Astrocyte of the hippocampus (primary cell): ENCODE measurements at places on chromosomes 7 and 10.

- DNase-seq = no peak
These were observed 66.6 kb downstream of the HTR5A start for GRCh38 chr7:155136619-155137243.

DNA sequence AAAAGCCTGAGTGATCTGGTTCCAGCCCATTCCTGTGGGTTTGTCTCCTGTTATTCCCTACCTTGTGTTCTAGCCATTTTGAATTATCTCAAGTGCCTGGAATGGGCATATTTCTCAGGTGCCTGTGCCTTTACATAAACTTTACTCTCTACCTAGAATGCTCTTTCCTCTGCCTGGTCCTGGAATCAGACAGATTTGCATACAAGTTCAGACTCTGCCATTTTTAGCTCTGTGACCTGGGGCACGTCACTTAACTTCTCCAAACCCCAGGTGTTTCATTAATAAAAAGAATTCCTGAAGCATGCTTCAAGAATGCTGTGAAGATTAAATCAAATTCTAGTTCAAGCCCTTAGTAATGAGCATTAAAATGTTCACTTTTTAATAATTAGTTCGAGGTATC lies 7.8 kb downstream of the DCLRE1A start:
- no peak for DNase-seq

- DNase-seq = no peak
These were observed 40.4 kb upstream of the VDAC2 start for GRCh38 chr10:75170215-75170614.

DNA sequence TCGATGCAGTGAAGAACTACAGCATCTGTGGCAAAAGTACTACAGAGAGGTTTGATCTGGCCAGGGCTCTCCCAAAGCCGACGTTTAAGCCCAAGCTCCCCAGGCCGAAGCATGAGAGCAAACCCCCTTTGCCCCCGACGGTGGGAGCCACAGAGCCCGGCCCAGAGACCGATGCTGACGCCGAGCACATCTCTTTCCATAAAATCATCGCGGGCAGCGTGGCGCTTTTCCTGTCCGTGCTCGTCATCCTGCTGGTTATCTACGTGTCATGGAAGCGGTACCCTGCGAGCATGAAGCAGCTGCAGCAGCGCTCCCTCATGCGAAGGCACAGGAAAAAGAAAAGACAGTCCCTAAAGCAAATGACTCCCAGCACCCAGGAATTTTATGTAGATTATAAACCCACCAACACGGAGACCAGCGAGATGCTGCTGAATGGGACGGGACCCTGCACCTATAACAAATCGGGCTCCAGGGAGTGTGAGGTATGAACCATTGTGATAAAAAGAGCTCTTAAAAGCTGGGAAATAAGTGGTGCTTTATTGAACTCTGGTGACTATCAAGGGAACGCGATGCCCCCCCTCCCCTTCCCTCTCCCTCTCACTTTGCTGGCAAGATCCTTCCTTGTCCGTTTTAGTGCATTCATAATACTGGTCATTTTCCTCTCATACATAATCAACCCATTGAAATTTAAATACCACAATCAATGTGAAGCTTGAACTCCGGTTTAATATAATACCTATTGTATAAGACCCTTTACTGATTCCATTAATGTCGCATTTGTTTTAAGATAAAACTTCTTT lies 2.3 kb downstream of the LRRTM3 start:
- peak; percentile 32 for DNase-seq
